ENCODE measurements at places on chromosomes 3 and 15.

- DNase-seq, result no peak
Measured at GRCh38 chr15:100801256-100801900, 78.3 kb upstream of the ALDH1A3 start.

- DNase-seq, result peak; percentile 30
Measured at GRCh38 chr3:109731639-109732473, 394.5 kb upstream of the DPPA4 start.

DNA sequence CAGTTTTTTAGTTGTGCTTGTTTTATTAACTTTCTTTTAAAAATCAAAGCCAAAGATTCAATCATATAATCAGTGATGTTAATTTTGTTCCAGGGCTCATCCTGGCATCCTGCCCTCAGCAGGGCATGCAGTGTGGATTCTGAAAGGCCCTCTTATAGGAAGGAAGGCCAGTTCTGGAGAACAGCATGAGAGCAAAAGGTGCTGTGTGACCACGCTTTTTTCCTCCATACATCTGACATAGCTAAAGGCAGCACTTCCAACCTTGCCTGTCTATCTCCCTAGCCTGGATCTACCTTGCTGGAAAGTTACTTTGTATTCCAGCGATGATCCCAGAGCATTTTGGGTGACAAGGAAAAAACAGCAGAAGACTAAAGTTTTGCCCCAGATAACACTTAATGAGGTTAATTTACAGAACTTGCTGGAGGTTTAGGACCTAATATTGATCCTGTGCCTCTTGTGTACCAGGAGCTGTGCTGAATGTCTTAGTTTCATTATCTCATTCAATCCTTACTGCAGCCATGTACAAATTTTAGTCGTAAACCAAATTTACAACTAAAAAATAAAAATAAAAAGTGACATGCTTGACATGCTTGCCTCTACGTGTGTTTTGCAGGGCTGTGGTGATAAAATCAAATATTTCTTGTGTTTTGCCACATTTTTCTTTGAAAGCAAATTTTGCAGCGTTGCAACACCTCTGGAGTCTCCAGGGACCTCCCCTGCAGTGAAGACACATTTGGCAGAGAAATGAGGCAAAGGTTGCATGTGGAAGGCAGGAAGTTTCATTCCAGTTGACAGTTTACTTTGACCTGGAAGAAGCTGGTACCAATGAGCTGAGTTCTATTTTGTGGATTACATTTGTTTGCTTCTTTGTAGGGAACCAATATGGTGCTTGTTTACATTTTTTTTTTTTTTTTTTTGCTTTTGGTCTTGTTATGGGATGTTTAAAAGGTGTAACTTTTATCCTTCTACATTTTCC, 13.2 kb downstream of the IL1RAP start:
- no peak for DNase-seq

DNA sequence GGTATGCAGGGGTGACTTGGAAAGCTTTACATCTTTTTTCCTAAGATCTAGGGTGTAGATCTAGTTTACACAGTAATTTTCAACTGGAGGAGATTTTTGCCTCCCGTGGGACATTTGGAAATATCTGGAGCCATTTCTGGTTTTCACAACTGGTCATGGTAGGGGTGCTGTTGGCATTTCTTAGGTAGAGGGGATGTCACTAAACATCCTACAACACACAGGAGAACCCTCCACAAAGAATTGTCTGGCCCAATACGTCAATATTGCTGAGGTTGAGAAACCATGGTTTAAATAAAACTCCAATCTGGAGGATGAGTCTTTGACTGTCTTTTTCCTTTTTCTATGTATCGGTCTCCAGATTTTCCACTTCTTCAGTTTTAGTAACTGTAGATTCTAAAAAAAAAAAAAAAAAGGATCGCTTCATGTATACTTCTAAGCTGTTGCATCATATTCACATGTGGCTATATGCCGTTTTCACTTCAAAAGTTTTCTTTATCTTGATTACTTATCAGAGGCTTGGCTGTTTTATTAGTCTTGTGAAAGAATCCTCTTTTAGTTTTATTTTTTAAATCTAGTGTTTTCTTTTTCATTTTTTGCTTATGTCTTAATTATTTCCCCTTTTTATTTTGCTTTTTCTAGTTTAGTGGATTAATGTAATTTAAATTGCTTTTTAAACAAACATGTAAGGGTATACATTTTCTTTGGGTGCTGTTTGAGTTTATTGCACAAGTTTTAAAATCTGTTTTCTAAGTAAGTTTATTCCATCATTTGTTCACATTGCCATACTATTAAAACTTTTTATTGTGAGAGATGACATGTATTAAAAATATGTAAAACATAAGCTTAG, 21.2 kb downstream of the UBE2Q2 start:
- DNase-seq, result no peak

- DNase-seq, result no peak
Measured at GRCh38 chr3:31960793-31961431, 20.1 kb downstream of the OSBPL10 start.

- DNase-seq, result no peak
Measured at GRCh38 chr15:91099616-91099994, 452 bp upstream of the SV2B start.

DNA sequence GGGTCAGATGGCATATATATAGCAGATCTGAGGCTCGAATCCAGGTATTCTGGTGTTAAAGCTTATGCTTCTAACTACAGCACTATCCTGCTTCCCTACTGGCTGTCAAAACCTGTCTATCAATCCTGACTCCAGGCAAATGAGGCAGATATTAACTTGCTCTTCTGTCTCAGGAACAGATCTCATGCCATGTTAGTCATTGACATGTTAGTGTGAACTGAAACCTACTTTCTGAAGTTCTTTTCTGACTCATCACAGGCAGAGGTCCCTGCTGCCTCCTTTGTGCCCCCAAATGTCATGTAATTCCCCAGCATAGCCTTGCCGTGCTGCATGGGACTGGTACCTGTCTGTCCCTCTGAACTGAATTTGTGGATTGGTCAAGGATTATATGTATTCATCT, 125.0 kb upstream of the SMAD3 start:
- no peak for DNase-seq

GRCh38 chr3:82628385-82629014, 867.1 kb upstream of the GBE1 start:
- DNase-seq, result no peak

- DNase-seq, result peak; percentile 33
Measured at GRCh38 chr3:45929042-45929679, 14.1 kb upstream of the CXCR6 start.

- no peak for DNase-seq
Measured at GRCh38 chr3:55480911-55481743, 6.0 kb downstream of the WNT5A start.

GRCh38 chr15:71937650-71938311, 127.4 kb downstream of the NR2E3 start:
- DNase-seq, result no peak

GRCh38 chr3:96416549-96417255, 397.7 kb upstream of the EPHA6 start:
- no peak for DNase-seq

- no peak for DNase-seq
Measured at GRCh38 chr15:49985463-49985862, 133.6 kb downstream of the ATP8B4 start.

DNA sequence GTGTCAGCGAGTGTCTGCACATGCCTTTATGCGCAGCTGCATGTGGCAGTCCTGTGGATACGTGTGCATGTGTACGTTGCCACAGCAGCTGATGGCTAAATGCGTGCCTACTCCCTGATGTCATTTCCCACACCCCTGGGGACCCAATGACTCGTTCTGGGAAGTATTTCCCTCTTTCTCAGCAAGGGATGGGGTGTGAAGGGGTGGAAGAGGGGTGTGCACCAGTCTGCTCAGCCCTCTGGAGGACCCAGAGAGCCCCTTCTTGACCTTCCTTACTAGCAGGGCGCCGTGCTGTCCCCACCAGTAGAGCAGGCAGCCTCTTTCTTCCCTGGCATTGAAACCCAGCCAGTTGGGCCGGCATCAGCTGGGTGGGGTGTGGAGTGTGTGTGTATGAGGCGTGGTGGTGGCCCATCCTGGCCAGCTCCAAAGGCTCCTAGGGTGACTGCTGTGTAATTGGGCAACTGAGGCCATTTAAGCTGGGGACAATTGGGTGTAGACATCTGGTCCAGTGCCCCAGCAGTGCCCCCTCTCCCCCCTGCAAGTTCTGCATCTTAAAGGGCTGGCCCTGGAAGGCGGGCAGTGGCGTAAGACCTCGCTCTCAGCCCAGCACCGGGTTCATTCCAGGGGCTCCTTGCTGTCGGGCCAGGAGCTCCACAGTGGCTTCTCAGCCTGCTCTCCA, 19.2 kb downstream of the SNX33 start:
- DNase-seq, result no peak
